Cardiac fibroblast (primary cell): ENCODE measurements at places on chromosomes 2 and 18.

- no peak for DNase-seq
Measured at GRCh38 chr2:86003967-86004366, 101.7 kb downstream of the POLR1A start.

- no peak for DNase-seq
Measured at GRCh38 chr2:200847269-200847668, 17.2 kb downstream of the CLK1 start.

DNA sequence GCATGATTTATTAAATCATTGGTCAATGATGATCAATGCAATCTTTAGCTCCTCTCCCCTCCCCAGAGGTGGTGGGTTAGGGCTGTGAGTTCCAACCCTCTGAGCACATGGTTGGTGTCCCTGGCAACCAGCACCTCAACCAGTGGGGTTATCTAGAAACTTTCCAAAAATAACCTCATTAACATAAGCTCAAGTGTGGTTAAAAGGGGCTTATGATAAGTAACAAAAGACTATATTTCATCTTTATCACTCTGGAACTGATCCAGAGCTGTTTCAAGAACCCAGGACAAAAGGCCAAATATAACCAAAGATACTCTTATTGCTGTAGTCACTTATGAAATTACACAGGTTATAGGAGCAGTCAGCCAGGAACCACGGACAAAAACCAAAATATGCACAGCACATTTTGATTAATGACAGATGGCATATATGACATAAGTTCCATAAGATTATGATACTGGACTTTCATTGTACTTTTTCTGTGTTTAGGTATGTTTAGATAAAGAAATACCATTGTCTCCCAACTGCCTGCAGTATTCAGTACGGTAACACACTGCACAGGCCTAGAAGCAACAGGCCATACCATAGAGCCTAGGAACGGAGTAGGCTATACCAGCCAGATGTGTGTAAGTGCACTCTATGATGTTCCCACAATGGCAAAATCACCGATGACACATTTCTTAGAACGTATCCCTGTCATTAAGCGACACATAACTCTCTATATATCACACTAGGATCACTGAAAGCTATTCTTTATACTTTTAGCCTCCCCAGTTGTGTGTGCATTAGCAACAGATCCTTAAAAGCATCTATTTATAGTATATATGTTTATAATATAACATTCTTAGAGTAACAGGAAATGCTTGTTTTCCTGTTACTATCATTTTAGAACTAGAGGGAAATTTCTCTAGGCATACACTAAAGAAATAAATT is 31.9 kb downstream of the KIDINS220 start:
- no peak for DNase-seq

GRCh38 chr2:225400060-225400511 is 576 bp downstream of the NYAP2 start:
- DNase-seq: peak; percentile 61

- DNase-seq: peak; percentile 37
Measured at GRCh38 chr18:21051620-21052019, 60.0 kb downstream of the ROCK1 start.
